ENCODE measurements at places on chromosomes 1 and 21.

GRCh38 chr1:212482006-212482636, 49.4 kb downstream of the NENF start:
- no peak for DNase-seq

GRCh38 chr1:184598403-184599193, 156.1 kb downstream of the EDEM3 start:
- DNase-seq, result no peak

GRCh38 chr1:63321066-63321784, 1.1 kb upstream of the FOXD3 start:
- no peak for DNase-seq

GRCh38 chr1:39645411-39646043, 6.1 kb upstream of the HEYL start:
- no peak for DNase-seq

DNA sequence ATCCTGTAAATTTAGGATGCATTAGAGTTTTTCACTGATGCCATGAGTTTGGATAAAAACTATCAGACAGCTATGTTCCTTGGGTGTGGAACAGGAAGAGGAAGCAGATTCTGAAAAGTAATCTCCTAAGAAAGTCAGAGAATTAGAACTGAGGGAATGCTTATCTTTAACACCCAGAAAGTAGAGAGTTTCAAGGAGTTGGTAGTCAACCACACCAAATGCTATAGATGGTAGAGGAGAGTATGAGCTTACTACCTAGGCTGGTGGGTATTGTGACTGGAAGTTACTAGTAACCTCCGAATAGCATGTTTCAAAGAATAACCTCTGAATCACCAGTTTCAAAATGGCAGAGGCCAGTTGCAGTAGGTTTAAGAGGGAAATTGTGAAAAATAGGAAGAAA, 288.0 kb downstream of the HMCN1 start:
- DNase-seq, result no peak

DNA sequence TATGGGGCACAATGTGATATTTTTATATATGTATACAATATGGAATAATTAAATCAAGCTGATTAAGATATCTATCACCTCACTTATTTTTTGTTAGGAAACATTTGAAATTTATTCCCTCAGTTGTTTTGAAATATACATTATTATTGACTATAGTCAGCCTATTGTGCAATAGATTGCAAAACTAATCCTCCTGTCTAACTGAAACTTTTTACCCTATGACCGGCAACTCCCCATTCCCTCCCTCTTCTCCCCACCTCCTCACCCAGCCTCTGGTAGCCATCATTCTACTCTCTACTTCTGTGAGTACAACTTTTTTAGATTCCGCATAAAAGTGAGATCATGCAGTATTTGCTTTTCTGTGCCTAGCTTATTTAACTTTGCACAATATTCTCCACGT, 117.7 kb upstream of the SGIP1 start:
- DNase-seq, result no peak

DNA sequence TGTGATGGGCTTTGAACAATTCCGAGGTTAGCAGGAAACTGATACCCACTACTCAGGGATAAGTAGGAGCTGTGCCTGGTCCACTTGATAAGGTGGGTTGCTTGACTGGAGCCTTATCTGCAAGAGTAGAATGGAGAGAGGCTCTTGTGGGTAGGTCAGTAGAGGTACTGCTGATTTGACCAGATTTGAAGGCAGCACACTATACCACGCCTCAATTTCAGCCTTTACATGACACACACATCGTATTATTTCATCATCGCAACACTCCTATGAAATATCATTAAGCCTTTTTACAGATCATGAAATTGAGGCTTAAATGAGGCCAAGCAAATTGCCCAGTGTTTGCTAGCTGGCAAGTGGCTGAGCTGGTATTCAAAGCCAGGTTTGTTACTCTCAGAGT, 69.6 kb downstream of the KCNJ15 start:
- DNase-seq, result no peak

GRCh38 chr1:228889289-228889688, 154.0 kb downstream of the RHOU start:
- no peak for DNase-seq

DNA sequence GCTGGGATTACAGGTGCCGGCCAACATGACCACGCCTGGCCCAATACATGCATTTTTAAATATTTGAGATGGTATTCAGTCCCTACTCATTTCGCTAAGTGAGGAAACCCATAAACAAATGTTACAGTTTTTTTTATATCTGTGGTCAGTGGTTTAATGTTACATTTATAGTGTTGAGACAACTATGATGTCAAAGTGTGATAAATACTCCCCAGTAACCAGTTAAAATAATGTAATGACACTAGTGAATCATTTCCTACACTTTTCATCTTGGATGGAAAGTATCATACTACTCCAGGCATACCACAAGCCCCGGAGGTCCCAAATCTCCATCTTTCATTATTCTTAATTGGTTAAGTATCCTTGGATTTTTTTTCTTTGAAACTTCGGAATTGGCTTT, 87.5 kb upstream of the KIF26B start:
- DNase-seq, result no peak

- DNase-seq, result no peak
Measured at GRCh38 chr1:200774311-200774710, 35.6 kb downstream of the CAMSAP2 start.

DNA sequence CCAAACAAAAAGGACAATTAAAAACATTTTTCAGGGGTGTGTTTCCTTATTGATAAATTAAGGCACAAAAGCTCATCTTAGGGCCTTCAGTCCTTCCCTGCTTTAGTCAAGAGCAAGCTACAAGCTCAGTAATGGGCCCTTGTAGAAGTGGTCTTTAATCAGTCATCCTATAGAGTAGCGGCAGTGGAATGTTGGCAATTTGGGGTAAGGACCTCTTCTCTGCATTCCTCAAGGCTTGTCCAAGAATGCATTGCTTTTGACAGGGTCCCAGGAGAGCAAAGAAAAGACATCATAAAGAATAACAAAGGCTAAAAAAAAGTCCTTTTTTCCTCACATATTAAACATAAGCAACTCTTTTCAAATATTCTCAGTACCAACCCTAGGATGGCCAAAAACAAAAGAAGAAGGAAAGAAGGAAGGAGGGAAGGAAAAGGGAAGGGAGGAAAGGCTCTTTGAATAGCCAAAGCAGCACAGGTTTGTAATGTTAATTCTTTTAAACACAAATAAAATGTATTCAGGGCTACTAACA, 27.3 kb upstream of the CAMK1G start:
- DNase-seq, result no peak
